ENCODE measurements at places on chromosomes 1 and 21. TPM values are rescaled to one million over a fixed set of nuclear protein-coding genes. Genes with fewer than 3 reads are reported as not detected.

Gene IFNGR2
- 32.1 TPM for total RNA-seq

Gene TCP10L
- 0.31 TPM for total RNA-seq

Gene COL6A1
- 65.5 TPM for total RNA-seq

Gene RAB7B
- total RNA-seq: not detected

DNA sequence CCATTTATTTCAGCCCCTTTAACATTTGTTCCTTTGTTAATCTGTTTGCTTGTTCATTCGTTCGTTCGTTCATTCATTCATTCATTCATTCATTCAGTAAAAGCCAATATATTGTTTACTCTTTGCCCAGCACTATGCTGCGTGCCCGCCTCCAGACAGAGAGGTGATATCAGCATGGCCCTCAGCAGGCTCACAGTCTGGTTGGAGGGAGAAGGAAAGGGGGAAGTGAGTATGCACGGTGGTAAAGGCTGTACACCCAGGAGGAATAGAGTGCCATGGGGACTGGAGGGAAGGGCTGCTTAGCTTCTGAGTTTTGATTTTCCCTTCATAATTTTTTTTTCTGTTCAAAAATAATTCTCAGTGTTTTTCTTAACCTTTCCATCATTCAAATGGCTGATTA, 144.7 kb downstream of the NOS1AP start:
- H3K27ac ChIP-seq: no peak overlapping the region
- peaks cover 4% of the 10 kb centered on the region for H3K36me3 ChIP-seq
- no peak for DNase-seq
- H3K4me1 ChIP-seq: peaks cover 83% of the 10 kb centered on the region

DNA sequence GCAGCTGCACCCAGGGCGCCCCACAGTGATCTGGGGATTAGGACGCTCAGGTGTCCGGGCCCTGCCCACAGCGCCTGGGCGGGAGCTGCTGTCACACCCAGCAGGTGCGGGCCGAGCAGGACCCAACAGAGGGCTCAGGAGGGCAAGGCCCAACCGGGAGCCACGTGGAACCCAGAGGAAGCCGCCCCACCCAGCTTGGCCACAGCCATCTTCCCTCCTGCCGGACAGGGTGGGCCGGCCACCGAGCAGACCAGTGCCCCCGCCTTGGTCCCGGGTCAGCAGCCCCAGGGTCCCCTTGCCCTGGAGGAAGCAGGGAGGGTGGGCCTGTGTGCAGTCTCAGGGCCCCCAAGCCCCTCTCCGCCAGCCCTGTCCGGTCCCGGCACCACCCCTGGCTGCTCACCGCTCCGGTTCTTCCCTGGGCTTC, 6.3 kb upstream of the TTLL10 start:
- H3K4me1 ChIP-seq: peaks cover 7% of the 10 kb centered on the region
- H3K36me3 ChIP-seq: peaks cover 7% of the 10 kb centered on the region
- peaks cover 9% of the 10 kb centered on the region for H3K27me3 ChIP-seq
- no peak for DNase-seq
- no peak overlapping the region for H3K4me3 ChIP-seq

GRCh38 chr1:4131734-4132133, 231.7 kb upstream of the C1orf174 start:
- H3K4me1 ChIP-seq: no peaks in the 10 kb centered on the region
- peaks cover 12% of the 10 kb centered on the region for H3K27me3 ChIP-seq
- no peak overlapping the region for H3K4me3 ChIP-seq
- H3K27ac ChIP-seq: no peak overlapping the region

DNA sequence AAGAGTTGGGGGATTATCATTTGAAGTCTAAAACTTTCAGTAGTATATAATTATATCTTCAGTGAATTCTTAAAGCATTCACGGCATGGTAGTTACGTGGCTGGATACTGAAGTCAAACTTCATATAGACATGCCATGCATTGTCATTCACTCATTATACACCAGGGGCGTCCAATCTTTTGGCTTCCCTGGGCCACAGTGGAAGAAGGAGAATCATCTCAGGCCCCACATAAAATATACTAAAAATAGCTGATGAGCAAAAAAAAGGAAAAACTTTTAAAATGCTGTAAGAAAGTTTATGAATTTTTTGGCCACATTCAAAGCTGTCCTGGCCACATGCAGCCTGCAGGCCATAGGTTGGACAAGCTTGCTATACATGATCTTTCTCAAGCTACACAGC, 43.8 kb downstream of the DENND1B start:
- peaks cover 4% of the 10 kb centered on the region for H3K4me1 ChIP-seq
- no peak overlapping the region for H3K27ac ChIP-seq
- H3K4me3 ChIP-seq: no peak overlapping the region
- H3K36me3 ChIP-seq: peaks cover under 1% of the 10 kb centered on the region
- no peaks in the 10 kb centered on the region for H3K27me3 ChIP-seq
- no peak for DNase-seq

DNA sequence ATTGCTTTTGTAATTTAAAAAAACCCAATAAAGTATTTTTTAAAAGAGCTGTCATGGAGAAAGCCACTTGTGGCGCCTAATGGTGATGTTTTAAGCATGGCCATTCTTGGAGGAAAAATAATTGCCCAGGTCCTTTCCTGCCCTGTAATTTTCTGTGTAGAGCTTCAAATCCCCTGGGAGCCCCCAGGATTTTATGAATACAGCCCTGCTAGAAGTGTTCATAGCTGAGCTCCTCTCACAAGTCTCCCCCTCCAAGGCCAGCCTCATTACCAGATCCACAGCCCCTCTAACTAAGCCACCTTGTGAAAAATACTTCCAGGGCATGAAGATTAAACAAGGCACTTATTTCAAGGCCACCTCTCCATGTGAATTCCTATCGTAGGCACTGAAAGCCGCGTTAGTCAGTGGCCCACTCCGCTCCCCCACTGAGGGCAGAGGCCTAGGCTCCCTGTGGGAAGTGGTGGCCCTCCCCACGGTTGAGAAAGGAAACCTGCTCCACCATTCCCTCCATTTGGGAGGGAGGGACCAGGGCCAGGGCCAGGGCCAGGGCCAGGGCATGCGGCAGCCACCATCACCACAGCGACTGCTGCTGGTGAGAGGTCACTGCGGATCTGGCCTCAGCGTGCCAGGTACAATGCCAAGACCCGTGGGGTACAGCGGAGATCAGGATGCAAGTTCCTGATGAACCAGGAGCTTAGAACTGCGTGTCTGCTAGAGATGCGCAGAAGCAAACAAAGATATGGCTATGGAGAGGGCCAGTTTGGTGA, 83.1 kb downstream of the KCNN3 start:
- H3K27me3 ChIP-seq: peaks cover 4% of the 10 kb centered on the region
- H3K4me1 ChIP-seq: peaks cover 39% of the 10 kb centered on the region
- H3K4me3 ChIP-seq: no peak overlapping the region
- no peak for DNase-seq

DNA sequence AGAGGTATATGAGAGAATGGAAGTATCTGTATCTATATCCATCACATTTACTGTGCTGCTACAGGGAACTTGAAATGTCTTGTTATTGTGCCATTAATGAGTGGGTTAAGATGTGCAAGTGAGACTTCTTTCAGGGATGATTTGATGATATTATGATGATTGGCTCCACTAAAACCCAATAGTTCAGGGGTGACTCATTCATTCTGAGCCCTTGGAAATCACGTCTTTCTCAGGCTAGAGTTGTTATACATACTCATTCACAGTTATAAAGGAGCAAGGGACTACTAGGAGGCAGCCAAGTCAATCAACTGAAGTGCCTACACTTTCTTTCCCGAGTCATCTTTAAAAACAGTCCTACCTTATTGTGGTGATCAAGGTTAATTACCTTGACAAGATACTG, 1109.8 kb upstream of the B3GALT2 start:
- H3K4me1 ChIP-seq: no peaks in the 10 kb centered on the region
- DNase-seq: no peak
- H3K27ac ChIP-seq: no peak overlapping the region
- no peak overlapping the region for H3K4me3 ChIP-seq
- H3K36me3 ChIP-seq: no peaks in the 10 kb centered on the region

DNA sequence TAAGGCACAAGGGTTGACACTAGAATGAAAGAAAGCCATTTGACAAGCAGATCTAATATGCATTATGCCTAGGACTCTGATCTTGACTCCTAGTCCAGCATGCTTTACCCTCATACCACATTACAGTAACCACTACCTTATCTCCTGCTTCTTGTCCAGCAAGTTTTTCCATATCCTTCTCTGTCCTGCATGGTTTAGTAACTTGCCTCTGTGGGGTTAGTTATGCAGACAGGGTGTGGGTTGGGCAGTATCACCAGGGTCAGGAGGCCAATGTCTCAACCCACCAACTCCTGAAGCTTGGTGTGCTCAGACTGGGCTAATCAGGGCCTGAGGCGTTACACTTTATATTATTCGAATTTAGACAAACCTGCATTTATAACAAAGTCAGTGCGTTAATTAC, 18.8 kb downstream of the DHDDS start:
- H3K27me3 ChIP-seq: no peaks in the 10 kb centered on the region
- DNase-seq: no peak
- H3K36me3 ChIP-seq: peaks cover 29% of the 10 kb centered on the region
- H3K27ac ChIP-seq: no peak overlapping the region

DNA sequence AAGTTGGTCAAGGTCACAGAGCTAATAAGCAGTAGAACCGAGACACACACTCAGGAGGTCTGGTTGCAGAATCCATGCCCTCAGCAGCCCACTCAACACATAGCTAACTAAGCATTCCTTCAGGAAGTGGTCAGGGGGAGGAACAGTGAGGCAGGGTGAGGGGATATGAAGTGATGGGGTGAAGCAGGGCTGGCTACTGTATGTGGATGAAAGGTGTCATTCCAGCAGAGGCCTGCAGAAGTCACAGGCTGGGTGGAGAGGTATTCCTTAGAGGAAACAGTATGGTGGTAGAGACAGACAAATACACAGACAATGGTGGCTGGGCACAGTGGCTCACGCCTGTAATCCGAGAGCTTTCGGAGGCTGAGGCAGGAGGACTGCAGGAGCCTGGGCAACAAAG, 14.1 kb downstream of the TMCO4 start:
- no peak for DNase-seq
- H3K4me3 ChIP-seq: no peak overlapping the region
- peaks cover 2% of the 10 kb centered on the region for H3K27me3 ChIP-seq

DNA sequence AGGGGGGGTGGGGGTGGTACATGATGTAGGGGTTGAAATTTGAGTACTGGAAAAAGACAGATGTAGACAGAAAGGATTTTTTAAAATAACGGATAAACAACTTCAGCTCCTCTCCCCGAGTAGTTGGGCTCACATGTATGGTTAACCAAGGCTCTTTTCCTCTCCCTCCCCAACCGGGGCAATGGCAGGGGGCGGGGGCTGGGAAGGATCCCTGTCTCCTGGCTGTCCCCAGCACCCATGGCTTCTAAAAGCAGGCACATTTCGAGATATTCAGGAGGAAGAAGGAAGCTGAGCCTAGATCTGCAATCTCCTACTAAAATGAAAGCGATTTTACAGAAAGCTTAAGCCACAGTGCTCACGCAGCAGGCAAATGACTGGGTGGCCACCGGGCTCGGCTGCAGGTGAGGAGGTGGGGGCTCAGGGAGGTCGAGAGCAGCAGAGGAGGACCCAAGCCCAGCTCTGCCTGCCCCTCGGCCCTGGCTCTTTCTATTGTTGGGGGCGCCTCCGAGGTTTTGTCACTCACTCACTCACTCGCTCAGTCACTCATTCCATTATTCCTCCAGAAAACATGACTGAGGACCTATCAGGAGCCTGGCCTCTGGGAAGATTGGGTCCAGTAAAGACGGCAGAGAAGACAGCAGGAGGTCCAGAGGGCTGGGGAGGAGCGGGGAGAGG, 573.3 kb downstream of the PTPRU start:
- peaks cover under 1% of the 10 kb centered on the region for H3K27me3 ChIP-seq
- DNase-seq: no peak
- no peak overlapping the region for H3K4me3 ChIP-seq
- H3K27ac ChIP-seq: no peak overlapping the region
